ENCODE measurements at places on chromosomes 2 and 18.

DNA sequence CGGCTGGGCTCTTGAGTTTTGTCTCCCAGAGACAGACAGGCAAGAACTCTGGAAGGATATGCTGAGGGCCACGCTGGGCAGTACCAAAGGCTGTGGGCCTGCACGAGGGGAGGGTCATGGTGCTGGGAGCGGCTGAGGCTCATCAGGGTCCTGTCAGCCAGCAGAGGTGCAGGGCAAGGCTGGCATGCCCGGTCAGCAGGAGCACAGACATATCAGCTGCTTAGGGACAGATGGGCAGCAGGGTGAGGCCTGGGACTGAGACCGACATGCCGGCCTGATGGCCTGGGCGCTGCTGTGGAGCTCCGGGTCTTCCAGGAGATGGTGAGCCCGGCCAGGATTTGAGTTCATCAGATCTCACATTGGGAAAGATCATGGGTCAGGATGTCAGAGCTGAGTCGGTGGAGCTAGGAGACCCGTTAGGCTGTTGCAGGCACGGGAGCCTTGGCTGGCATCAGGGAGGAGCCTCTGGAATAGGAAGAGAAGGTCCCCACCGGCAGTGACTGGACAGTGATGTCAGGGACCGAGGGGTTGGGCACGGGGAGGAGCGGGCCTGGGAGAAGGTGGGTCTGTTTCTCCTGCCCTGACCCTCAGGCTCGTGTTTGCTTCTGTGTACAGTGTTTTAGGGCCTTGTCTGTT, 18.8 kb downstream of the CNDP2 start:
- no peak for DNase-seq

DNA sequence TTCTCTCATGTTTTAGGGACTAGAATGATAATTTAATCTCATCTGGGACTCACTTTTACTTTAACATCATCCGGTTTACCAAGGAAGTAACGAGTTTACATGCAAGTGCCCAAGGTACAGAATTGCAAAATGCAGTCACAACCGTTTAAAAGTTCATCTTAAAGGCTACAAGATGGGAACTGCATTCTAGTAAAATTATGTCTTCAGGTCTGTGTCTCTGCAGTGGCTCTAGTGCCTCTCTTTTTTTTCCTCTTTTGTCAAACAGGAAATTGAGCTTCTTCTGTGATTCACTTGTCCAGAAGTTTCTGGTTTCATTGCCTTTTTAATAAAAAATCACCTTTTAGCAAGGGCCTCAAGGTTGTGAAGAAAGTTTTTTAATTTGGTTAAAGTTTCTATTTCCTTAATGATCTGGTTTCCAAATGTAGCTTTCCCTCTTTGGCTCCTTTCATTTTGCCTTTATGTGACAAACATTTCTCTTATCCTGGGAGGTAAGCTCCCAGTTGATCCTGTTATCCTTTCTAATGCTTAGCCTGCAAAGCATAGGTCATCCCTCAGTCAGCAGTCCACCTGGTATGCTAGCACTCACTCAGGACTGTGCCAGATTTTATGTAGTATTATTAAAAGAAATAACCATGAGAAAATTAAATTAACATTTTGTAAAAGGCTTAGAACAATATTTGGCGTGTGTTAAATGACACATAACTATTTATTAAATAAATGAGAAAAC, 2.4 kb downstream of the GLS start:
- no peak for DNase-seq

DNA sequence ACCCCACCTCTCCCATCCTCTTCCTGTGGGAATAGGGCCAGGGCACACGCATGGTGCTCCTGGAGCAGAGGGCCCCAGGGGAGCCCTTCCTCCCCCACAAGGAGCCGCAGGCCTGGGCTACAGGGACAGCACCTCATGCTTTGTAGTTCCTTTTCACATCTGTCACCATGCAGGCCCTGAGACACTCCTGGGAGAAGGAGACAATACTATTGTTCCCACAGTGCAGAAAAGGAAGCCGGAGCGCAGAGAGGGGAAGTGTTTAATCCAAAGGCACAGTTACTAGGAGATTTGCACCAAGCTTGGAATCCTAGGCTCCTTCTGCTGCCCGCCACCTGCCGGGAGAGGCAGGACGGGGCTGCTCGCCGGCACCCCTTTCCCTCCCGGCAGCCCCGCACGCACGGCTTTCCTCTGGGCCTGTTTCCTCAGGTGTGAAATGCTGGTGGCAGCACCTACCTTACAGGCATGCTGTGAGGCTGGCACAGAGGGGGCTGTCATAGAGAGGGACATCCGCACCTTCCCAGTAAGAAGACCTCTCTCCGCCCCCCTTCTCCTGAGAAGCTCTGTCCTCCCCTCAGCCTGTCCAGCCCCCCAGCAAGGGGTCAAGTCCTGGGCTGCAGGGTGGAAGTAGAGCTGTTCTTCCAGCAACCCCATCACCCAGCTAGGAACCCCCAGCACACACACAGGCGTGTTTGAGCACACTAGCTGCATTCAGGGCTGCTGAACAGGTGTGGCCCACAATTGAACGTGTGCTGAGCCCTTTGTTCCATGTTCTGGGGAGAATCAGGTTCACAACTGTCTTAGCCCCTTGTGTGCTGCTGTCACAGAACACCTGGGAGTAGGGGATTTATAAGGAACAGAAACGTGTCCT, 62.6 kb downstream of the SMAD7 start:
- no peak for DNase-seq

GRCh38 chr2:117271631-117272030, 542.9 kb upstream of the DDX18 start:
- DNase-seq, result no peak

DNA sequence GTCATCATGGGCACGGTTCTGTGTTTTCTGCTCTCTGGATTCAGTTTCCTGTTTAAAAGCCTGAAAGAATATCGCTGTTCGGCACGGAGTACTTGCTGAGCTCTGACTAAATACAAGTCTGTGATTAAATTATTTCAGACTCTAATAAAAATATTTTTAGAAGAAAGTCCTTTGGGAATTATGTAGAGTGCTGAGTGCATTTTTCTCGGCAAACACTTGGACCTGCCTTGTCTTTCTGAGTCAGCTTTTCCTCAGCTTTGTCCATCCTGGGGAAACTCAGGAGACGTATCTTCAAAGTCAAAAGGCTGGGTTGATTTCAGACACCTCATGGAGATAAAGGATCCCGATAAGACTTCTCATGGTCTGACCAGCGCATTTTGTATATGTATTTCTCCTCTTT, 45.9 kb downstream of the IL1R2 start:
- DNase-seq, result no peak

- DNase-seq, result peak; percentile 81
Measured at GRCh38 chr2:168350380-168350779, 103.0 kb upstream of the STK39 start.

- no peak for DNase-seq
Measured at GRCh38 chr2:84840306-84840705, 40.6 kb downstream of the TRABD2A start.

DNA sequence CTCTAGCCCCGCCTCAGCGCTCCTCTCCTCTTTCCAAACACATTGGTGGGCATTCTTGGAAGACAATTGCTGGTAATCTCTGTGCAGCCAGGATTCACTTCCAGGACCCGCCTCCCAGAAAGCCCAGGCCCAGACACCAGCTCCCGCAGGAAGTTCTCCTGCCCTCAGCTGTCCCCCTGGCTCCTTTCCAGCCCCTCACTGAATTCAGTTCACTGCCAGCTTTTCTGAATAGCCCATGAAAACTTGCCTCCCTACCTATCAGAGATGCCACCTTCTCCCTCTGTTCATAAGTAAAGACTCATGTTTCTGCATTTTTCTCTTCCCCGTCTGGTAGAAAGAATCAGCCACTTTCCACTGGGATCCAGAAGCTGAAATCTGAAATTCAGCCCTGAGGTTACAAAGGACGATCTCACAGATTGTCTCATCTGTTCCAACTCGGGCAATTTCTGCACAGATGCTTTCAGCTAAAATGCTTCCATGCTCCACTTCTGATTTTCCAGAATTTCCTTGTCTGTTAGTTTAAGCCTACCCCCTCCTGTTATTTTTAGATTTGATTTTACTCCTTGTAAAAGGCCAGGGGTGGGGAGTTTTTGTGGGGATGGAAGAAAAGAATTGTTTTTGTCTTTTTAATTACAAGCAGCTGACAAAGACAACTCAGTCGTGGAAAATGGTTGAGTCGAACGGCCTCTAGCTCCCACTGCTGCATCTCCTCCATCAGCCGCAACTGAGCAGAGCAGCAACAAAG, 98.1 kb downstream of the SP3 start:
- DNase-seq, result peak; percentile 12

- no peak for DNase-seq
Measured at GRCh38 chr2:38978296-38978903, 88.7 kb downstream of the ARHGEF33 start.

DNA sequence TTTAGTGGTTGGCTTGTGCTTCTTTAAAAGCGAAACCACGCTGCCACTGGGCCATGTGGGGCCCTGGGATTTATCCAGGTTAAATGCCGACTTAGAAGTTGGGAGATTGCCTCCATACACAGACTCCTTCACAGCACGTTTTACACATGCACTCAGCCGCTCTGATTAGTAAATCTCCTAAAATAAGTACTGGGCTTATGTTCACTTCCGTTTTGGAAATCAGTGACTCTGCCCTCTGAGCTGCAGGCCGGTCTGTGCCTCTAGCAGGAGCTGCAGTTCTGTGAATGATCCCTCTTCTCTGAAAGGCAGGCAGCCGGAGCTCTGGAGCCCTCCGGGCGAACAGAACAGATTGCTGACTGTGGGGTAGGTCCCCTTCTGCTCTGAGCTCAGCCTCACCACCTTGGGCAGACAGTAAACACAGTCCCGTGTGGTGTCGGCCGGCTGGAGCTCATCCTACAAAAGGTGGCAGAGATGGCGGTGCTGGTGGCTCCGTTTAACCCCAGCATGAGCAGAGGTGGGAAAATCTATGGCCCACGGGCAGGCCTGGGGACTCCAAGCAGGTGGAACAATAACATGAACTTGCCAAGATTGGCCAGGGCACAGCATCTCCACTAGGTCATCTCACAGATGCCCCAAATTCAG, 9.8 kb upstream of the RAB17 start:
- DNase-seq, result no peak

- DNase-seq, result peak; percentile 78
Measured at GRCh38 chr2:24123922-24124580, 782 bp downstream of the FAM228B start.

DNA sequence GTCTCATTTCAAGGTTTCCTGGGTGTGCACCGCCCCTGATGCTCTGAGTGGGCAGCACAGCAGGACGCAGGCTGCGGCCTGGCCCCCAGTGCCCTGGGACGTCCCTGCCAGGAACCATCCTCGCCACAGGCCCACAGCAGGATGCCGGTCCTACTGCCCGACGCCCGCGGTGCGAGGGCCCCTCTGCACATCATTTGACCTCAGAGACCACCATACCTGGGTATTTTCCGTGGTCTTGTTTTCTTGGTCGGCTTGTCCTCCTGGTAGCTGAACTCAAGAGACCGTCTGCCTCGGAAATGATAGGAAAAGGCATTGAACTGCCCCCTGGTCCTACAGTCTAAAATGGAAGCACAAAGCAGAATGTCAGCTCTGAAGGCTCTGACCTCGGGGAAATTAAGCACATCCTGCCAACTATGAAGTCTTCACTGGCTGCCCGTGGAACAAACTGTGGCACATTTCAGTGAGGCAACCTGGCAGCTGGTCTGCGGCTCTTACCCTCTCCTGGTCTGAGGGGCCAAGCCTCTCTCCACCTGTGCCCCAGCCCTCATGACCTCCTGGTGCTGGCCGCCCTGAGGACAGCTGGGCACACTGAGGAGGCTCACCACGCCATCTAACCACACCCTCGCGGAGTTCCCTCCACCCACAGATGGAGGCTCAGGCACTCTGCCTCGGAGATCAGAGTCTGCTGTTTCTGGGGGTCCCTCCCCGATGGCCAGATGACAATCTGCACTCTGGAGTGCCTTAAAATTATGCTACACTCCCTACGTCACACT, 105.0 kb downstream of the PXDN start:
- DNase-seq, result no peak

GRCh38 chr18:33578518-33579348, 714 bp downstream of the ASXL3 start:
- peak; percentile 62 for DNase-seq

- no peak for DNase-seq
Measured at GRCh38 chr18:44388329-44388728, 292.4 kb upstream of the SETBP1 start.

DNA sequence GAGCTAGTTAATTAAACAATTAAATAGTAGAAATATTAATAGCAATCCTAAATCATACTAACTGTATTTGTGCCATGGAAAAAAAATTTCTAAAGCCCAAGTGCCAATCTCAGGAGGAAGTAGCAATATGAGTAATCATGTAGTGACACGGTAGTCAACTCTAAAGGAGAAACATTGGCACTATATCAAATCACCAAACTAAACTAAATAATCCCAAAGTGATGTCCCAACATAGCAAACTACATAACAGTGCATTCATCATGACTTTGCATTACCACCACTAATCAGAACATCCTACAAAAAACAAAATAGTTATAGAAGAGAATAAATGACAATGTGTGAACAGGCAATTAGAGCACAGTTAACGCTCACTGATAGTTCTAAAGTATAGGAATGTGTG, 195.1 kb downstream of the EXOC6B start:
- no peak for DNase-seq

DNA sequence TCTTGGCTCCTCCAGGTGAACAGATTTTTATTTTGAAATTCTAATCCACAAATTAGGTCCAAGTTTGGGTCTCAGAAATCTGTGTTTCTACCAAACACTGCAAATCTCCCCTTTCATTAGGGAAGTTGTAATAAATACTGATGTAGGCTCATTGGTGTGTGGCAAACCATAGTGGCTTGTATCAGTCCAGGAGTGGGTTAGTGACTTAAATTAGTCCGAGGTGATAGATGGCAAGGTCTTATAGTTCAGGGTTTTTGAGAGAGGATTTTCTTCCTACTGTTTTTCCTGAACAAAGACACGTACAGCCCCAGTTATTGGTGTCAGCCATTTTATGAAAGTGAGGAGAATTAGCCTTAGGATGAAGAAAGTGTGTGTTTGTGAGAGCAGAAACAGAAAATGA, 74.6 kb downstream of the RPRM start:
- DNase-seq, result no peak

DNA sequence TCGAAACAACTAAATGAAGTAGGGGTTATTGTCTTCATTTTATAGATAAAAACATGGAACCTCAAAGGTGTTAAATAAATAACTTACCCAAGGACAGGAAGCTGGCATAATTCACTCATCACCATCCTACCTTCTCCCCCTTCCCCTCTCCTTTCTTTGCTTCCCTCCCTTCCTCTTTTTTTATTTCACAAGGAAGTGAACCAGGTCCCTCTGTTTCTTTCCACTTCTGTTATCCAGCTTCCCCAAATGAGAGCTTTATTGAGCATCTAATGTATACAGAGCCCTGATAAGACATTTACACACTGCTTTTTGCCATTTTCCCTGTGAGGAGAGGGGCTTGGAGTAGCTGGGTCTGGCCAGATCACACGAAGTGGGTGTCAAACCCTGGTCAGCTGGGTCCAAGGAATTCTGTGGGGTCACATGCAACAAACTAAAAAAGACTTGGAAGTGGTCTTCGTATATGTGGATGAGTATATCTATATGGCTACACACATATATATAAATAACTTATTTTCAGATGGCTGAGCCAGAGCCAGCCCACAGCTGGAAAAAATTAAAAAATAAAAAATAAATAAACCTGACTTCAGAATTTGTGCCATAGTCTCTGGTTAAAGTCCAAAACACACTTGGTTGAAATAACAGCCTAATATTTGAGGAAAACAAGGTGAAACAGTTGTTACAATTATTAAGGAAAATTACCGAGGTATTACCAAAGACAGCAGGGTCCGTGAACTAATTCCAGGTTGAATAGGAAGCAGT, 49.3 kb upstream of the FOSL2 start:
- DNase-seq, result no peak

- DNase-seq, result no peak
Measured at GRCh38 chr18:78725426-78725825, 254.2 kb upstream of the SALL3 start.

All from NCI-H345 (cell line).